ENCODE measurements at places on chromosomes 5 and 9.

DNA sequence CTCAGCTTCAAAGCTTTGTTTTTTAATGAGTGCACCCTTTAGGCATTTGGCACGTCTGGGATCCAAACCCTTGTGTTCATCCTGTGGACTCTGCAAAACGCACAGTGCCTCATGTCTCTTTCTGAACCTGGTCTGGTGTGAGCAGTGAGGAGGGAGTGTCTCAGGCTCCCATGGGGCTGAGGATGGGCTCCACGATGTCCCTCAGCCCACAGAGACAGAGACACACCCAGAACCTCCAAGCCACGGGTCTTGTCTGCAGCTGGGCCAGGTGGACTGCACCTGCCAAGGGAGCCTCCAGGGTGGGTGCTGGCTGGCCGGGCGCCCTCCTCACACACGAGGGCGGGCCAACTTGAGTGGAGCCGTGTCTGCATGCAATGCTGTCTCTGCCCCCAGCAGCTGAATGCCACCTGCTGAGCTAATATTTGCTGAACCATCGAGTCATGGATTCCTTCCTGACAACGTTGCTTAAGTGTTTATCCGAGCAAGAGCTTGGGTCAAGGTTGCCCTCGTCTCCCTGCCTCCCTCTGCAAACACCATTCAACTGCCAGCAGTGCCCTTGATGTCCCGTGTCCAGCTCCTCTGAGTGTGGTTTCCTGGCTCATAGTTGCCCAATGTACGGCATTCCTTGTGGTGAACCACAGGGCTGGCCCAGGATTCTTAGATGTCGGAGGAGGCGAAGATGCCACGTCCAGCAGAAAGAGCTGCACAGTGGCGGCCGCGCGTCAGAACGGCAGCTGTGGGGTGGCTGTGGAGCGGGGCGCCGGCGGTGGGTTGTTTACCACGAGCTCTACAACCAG, 31.4 kb upstream of the LPCAT1 start:
- DNase-seq = peak; percentile 78

GRCh38 chr9:80794197-80794596, 895.1 kb downstream of the TLE1 start:
- DNase-seq = no peak

- no peak for DNase-seq
These were observed 140.5 kb downstream of the ENTREP1 start for GRCh38 chr9:69465473-69465872.

GRCh38 chr9:138073808-138074207, 196.2 kb downstream of the CACNA1B start:
- DNase-seq = no peak

DNA sequence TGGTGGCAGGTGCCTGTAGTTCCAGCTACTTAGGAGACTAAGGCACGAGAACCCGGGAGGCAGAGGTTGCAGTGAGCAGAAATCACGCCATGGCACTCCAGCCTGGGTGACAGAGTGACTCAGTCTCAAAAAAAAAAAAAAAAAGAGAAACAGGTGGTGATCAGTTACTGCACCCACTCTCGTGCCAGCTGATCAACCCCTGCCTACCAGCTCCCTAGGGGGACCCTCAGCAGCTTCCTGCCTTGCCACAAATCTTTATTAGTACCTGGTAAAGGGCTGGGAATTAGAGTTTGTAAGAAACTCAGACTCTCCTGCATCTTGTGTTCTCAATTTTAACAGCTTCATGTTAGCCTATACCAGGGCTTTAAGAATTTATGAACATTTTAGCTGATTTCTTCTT, 914.9 kb downstream of the EFNA5 start:
- DNase-seq = no peak

GRCh38 chr9:72130321-72130720, 18.9 kb upstream of the GDA start:
- DNase-seq = no peak

DNA sequence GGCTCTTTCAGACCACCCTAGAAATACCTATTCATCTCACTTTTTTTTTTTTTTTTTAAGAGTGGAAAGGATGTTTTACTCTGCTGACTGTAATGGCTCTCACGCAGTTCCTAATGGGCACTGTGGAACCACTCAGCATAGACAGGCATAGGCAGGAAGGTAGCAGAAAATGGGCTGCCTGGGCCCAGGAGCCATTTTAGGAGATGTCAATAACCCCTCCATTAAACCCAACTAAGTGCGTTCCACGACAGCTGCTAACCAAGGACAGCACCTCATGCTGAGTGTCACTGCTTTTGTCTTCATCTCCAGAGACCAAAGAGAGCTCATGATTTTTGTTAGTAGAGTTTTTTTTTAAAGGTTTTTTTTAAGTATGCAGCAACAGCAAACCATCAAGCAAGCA, 15.3 kb downstream of the MAP1B start:
- no peak for DNase-seq

DNA sequence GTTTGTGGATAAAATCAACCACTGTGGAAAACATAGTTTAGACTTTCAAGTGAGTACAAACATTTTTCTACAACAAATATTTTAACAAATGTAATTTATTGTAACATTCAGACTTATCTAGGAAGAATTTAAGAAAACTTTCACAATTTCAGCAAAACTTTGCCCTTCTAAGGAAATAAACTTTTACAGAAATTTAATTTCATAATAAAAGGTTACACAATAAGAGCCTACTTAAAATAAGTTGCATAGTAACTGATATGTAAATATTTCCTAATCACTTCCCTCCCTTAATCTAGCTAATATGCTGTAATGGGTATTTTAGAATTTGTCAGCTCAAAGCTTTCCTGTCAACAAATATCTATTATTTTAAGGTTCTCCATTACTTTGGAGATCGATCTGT, 1899.9 kb downstream of the MAT2B start:
- no peak for DNase-seq

DNA sequence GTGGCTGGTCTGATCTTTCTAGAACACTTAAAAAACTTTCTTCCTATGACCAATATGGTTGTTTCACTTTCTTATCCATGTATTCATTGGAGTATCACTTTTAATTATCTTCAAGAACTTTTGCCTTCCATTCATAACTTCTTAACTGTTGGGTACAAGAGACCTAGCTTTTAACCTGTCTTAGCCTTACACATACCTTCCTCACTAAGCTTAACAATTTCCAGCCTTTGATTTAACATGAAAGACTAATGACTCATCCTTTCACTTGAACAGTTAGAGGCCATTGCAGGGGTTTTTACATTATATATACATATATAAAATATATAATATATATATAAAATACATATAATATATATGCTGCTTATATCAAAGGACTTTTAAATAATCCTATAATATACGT, 57.9 kb downstream of the ABHD17B start:
- no peak for DNase-seq

DNA sequence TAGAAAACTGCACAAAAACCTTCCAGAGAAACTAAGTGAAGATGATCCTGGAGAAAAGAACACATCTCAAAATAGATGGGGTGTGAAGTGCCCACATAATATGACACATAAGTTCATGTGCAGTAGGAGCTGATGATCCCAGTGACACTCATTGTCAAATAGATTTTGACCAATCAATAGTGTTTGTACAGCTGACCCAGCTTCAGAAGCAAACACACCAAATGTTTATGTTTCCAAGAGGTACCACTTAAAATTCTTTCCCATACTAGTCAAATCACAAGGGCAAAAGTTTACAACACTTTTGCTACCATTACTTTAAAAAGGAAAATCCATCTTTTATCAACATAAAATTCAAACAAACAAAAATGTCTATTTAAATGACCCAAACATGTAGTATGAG, 175.0 kb downstream of the MLLT3 start:
- peak; percentile 3 for DNase-seq

DNA sequence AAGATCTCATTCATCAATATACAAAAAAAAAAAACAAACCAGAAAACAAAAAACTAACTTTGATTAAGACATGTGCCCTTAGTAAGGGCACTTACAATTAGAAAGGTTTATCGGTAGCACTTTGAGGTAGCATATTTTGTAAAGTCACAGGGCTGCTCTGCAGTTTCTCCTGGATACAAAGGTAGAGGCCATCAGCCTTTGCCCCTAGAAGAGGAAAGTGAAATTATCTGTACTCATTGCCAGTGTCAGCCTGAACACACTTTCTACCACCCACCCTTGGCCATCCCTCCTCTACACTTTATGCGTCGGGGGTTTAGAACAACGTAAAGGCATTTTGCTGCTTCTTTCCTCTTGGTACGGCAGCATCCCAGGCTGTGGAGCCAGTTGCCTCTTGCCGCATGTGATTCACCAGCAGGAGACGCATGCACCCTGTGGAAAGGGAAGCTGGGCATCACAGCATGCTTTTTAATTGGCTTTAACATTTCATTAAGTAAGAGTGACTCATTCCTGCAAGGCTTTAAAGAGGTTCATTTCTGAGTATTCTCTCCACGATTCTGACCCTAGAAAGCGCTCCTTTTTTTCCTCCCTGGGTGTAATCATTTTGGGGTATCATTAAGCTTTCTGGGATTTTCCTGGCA, 84.6 kb downstream of the CEMIP2 start:
- peak; percentile 78 for DNase-seq

- no peak for DNase-seq
These were observed 295.5 kb downstream of the IRX1 start for GRCh38 chr5:3891113-3891512.

DNA sequence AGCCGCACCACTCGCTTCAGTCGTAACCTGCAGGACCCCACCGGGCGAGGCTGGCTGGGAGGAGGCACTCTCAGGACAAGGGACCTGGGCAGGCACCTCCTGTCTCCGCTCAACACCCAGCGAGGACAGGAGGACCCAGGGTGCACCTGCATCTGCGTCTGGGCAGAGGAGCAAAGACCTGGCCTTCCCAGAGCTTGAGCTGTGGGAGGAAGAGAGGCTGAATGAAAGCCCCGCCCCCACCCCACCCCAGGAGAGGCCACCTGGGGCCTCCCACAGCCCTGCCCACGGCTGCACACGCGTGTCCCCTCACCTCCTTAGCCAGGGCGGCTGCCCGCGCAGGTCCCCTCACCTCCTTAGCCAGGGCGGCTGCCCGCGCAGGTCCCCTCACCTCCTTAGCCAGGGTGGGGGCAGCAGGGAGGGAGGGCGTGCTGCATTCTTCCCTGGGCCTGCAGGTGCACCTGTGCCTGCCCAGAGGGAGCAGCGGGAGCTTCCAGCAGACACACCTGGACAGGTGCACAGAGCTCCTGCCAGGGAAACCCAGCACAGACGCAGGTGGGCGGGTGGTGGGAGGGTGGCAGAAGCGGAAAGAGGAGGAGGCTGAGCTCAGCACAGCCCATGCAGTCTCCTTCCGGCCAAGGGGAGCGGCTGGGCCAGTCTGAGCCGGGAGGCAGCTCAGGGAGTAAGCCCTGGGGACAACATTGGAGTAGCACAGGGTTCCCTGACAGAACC, 18.5 kb upstream of the SLC12A7 start:
- no peak for DNase-seq

GRCh38 chr9:113403646-113404045, 2.6 kb upstream of the ALAD start:
- DNase-seq = peak; percentile 28

- peak; percentile 55 for DNase-seq
These were observed 145.5 kb downstream of the ERCC6L2 start for GRCh38 chr9:96020792-96021550.

DNA sequence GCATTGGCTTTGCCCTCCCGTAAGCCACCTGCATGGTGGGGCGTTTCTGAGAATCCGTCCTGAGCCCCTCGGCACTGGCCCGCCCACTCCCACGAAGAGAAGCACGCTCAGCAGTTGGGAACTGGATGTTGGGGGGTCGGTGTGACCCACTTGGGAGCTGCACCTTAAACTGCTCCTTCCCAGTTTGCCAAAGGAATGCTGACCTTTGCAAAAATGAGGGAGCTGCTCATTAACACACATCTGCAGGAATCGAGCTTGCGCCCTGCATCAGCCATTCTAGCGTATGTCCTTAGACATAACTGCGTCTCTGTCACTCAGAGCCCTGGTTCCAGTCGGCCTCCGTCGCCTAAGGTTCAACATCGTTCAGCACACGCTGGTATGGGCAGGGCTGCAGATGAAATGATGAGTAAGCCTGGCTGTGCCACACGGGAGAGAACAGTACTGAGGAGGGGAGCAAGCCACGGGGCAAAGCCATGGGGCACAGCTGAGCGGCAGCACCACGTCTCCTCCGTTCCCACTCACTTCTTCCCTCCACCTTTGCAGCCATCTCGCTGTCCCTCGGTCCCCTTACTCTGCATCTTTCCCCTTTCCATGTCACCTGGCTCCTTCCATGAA, 28.8 kb upstream of the NCS1 start:
- peak; percentile 34 for DNase-seq

Data from GM23248 (cell line).